Suprapubic skin (tissue), 4 donors: ENCODE measurements at places on chromosomes 6 and 20. TPM values are rescaled to one million over a fixed set of nuclear protein-coding genes. Genes with fewer than 3 reads are reported as not detected.

DNA sequence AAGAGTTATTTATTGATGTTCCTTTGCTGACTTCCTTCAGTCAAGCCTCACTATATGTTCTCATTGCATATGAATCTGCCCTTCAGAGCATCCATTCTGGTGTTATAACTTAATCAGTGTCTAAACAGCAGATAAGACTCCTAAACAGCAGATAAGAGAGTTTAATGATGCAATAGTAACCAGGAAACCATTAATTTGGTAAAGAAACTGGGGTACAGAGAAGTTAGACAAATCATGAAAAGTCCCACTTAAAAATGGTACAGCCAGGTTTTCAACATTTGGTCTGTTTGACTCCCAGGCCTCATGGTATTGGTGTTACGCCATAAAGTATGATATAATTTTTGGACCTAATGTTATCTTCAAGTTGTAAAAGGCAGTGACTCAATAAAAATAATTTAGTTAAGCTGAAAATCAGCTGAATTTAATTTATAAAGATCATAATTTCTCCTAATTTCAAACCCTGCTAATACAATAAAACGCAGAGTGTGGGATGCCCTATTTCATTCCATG, 127.4 kb upstream of the DST start:
- H3K36me3 ChIP-seq: no peaks in the 10 kb centered on the region
- H3K4me3 ChIP-seq: no peak overlapping the region
- no peaks in the 10 kb centered on the region for H3K27me3 ChIP-seq
- DNase-seq: no peak
- H3K4me1 ChIP-seq: peaks cover 6% of the 10 kb centered on the region

- no peak for DNase-seq
- no peaks in the 10 kb centered on the region for H3K27me3 ChIP-seq
- H3K27ac ChIP-seq: peak overlapping the region; percentile 65
Measured at GRCh38 chr6:33627876-33628275, 6.8 kb downstream of the ITPR3 start.

GRCh38 chr20:57480444-57481160, 44.3 kb downstream of the CTCFL start:
- H3K27ac ChIP-seq: no peak overlapping the region
- no peak overlapping the region for H3K4me3 ChIP-seq
- no peaks in the 10 kb centered on the region for H3K36me3 ChIP-seq
- peak; percentile 66 for DNase-seq
- H3K27me3 ChIP-seq: peaks cover 20% of the 10 kb centered on the region
- no peaks in the 10 kb centered on the region for H3K4me1 ChIP-seq

DNA sequence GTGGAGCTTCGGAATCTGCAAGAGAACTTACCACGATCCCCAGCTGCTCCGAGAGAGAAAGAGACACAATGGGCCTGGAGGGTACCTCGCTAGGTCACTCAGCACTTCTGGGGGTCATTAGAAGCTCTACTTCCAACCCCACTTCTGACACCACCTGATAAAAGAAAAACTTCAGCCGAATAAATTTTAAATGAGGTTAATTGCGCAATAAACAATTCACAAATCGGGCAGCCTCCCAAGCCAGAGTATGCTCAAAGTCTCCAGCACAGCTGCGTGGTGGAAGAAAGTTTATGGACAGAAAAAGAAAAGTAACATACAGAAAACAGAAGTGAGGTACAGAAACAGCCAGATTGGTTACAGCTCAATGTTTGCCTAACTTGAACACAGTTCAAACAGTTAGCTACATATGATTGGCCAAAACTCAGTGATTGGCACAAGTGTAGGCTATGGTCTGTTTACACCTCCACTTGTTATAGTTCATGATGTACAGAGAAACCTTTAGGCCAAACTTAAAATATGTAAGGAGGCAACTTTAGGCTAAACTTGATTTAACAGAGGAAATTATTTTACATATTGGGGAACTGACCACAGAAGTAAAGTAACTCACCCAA, 52.6 kb downstream of the COL11A2 start:
- peaks cover 3% of the 10 kb centered on the region for H3K4me1 ChIP-seq
- no peak overlapping the region for H3K27ac ChIP-seq
- H3K4me3 ChIP-seq: no peak overlapping the region
- H3K27me3 ChIP-seq: peaks cover 8% of the 10 kb centered on the region
- DNase-seq: no peak
- H3K36me3 ChIP-seq: no peaks in the 10 kb centered on the region

- H3K36me3 ChIP-seq: no peaks in the 10 kb centered on the region
- H3K27me3 ChIP-seq: peaks cover 4% of the 10 kb centered on the region
- DNase-seq: no peak
- peaks cover 21% of the 10 kb centered on the region for H3K4me1 ChIP-seq
- H3K27ac ChIP-seq: peak overlapping the region; percentile 44
Measured at GRCh38 chr20:22762576-22763256, 178.3 kb upstream of the FOXA2 start.

- no peaks in the 10 kb centered on the region for H3K27me3 ChIP-seq
- peak overlapping the region; percentile 43 for H3K4me3 ChIP-seq
- DNase-seq: no peak
- no peaks in the 10 kb centered on the region for H3K36me3 ChIP-seq
- H3K4me1 ChIP-seq: peaks cover 42% of the 10 kb centered on the region
Measured at GRCh38 chr6:25136854-25137253, 142.3 kb upstream of the CARMIL1 start.

DNA sequence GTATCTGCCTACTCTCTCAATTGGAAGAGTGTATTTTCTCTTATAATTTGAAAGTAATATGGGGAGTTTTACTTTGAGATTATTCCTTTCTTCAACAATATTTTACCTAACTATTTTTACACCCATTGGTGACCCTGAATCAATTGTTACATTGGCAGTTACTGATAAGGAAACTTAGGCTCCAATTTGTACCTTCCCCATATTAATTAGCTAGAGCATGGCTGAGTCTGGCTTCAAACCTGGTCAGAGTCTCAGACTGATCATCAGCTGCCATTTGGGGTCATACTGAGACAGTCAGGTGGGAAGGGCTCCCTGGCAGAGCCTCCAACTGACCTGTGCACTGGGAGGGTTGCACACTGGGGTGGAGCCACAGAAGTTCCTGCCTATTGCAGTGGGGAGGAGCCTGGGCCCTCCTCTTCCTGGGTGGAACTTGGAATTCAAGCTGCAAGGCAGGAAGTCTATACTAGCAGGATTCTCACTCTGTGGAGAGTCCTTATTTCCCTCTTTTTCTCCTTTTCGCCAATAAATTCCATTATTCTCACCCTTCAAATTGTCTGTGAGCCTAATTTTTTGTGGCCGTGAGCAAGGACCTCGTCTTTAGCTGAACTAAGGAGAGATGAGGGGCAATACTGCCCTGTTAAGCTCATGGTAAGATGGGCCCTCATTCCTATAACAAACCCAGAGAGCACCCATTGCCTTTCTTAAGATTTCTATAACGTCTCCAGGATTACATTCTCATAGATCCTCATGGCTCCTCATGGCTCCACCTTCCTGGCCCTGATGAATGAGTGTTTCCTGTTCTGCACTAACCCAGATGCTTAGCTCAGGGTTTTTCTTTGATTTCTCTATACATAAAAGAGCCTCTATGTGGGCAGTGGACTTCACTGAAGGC, 285.1 kb downstream of the ADGB start:
- DNase-seq: no peak
- no peaks in the 10 kb centered on the region for H3K27me3 ChIP-seq
- peaks cover 1% of the 10 kb centered on the region for H3K4me1 ChIP-seq
- H3K27ac ChIP-seq: no peak overlapping the region
- H3K36me3 ChIP-seq: no peaks in the 10 kb centered on the region

POU5F1 gene
- 8.5 TPM for total RNA-seq

- no peak overlapping the region for H3K4me3 ChIP-seq
- no peaks in the 10 kb centered on the region for H3K36me3 ChIP-seq
- H3K27me3 ChIP-seq: no peaks in the 10 kb centered on the region
- no peak for DNase-seq
Measured at GRCh38 chr20:33693741-33694638, 7.8 kb upstream of the E2F1 start.

SLC32A1 gene
- not detected for total RNA-seq

- H3K36me3 ChIP-seq: no peaks in the 10 kb centered on the region
- H3K4me3 ChIP-seq: no peak overlapping the region
- no peak overlapping the region for H3K27ac ChIP-seq
- H3K27me3 ChIP-seq: no peaks in the 10 kb centered on the region
Measured at GRCh38 chr20:16245879-16246278, 327.4 kb downstream of the KIF16B start.

MYLK4 gene
- total RNA-seq: 6.6 TPM

DNA sequence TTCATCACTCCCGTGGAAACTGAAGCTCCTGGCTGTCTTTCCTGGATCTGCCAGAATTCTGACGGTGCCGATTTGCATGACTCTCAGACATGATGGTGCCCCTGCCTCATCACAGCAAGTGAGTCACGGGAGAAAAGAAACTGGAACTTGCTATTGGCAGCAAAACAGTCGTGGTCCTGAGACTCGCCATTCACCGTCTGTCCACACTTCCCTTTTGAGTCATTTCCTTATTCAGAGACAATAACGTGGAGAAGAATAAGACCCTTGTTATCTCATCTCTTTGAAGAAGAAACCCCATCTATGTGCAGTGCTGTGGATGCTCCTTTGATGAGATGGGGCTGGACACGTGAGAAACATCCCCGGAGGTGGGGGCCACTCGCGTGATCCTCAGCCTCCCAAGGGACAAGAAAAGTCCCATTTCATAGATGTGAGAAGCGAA, 4.2 kb downstream of the GPR31 start:
- H3K27ac ChIP-seq: no peak overlapping the region
- H3K36me3 ChIP-seq: no peaks in the 10 kb centered on the region
- no peak for DNase-seq
- no peaks in the 10 kb centered on the region for H3K4me1 ChIP-seq
- peak overlapping the region; percentile 14 for H3K4me3 ChIP-seq

GRCh38 chr20:2446845-2447244, 23.7 kb downstream of the SNRPB start:
- no peaks in the 10 kb centered on the region for H3K27me3 ChIP-seq
- peaks cover 10% of the 10 kb centered on the region for H3K4me1 ChIP-seq
- no peak for DNase-seq
- no peak overlapping the region for H3K4me3 ChIP-seq
- no peaks in the 10 kb centered on the region for H3K36me3 ChIP-seq
- no peak overlapping the region for H3K27ac ChIP-seq

- DNase-seq: no peak
- no peaks in the 10 kb centered on the region for H3K27me3 ChIP-seq
- no peaks in the 10 kb centered on the region for H3K36me3 ChIP-seq
- H3K4me1 ChIP-seq: peaks cover 3% of the 10 kb centered on the region
Measured at GRCh38 chr20:11443382-11444119, 474.1 kb upstream of the BTBD3 start.

DNA sequence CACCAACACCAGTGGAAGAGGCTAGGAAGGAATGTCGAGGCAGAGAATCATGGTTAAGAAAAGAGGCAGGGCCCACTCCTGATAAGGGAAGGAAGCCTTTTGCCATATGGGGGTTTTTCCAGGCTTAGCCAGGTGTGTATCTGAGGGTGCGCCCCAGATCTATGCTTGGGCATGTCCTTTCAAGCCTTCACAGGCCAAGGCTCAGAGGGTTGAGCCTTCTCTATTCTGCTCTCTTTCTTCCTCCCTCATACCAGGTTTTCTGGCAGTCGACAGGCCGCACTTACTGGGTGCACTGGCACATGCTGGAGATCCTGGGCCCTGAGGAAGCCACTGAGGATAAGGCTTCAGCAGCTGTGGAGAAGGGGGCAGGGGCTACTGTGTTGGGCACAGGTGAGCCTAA, 4.7 kb downstream of the CUL9 start:
- H3K4me3 ChIP-seq: no peak overlapping the region
- no peaks in the 10 kb centered on the region for H3K27me3 ChIP-seq
- peaks cover 46% of the 10 kb centered on the region for H3K36me3 ChIP-seq
- no peak overlapping the region for H3K27ac ChIP-seq
